Stromal cell of bone marrow (primary cell): ENCODE measurements at places on chromosomes 3 and 15.

GRCh38 chr3:66276705-66277274 lies 56.0 kb downstream of the SLC25A26 start:
- peak; percentile 52 for DNase-seq

DNA sequence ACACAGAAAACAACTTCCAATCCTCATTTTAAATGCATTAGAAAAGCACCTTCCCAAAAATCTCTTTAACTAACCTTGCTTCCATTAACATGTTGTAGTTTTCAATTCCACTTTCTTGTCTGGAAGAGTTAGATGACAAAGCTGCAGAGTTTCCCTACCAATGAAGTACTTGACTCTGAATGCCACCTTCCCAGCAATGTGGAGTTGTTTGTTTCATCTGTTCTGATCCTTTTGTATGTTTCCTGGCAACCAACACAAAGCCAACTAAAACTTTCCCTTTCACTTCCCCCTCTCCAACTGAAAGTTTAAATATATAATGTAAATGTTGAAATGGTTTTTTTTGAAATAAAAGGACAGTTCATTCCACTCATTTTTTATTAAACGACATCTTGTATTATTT lies at the start of gene WDR49:
Gene WDR49 (minus strand): TSS at position 183 of the 400 bp plus-strand sequence. CDS start 517 bp downstream, outside the sequence.
- DNase-seq, result no peak

DNA sequence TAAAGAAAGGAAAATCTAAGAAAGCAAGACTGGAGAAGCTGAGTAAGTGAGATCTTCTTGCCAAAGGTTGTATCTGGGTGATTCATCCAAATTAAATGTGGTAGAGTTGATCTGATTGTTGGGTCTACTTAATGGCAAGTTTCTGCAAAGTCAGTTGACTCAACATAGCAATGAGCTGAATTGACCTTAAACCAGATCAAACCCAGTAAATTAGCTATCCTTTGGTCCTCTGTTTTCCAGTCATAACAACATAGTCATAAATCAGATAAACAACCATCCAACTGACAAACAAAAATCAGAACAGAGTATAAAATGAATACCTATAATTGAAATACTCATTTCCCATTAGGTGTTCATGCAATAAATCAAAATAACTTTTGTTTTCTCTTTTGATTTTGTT lies 142.6 kb upstream of the CFAP20DC start:
- peak; percentile 78 for DNase-seq

DNA sequence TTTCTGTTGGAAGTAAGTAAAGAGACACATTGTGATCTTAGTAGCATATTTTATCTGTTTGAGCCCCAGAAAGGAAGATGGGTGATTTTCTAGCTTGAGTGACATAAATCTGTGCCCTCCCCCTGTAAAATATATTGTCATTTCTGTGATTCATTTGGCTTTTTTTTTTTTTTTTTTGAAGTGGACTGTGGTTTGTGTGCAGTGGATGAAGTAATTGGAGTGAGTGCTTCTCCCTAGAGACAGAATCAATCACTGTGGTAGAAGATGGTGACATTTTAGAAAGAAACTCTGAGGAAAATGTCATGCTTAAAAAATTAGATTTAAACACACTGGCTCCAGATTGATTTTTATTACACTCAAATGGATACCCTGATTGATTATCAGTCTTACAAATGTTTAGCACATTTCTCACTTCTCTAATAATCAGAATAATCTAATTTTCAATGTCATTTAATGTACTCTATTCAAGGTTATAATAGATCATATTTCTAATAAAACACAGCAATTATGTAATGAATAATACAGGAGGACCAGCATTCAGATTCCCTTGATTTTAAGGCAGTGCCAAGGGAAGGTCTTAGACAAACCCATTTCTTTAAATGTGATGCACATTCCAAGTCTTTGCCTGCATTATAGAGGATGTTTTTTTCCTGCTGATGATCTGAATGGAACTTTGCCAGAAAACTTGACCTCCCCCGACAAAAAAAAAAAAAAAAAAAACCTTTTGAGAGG lies 116.6 kb downstream of the TOP2B start:
- peak; percentile 46 for DNase-seq

DNA sequence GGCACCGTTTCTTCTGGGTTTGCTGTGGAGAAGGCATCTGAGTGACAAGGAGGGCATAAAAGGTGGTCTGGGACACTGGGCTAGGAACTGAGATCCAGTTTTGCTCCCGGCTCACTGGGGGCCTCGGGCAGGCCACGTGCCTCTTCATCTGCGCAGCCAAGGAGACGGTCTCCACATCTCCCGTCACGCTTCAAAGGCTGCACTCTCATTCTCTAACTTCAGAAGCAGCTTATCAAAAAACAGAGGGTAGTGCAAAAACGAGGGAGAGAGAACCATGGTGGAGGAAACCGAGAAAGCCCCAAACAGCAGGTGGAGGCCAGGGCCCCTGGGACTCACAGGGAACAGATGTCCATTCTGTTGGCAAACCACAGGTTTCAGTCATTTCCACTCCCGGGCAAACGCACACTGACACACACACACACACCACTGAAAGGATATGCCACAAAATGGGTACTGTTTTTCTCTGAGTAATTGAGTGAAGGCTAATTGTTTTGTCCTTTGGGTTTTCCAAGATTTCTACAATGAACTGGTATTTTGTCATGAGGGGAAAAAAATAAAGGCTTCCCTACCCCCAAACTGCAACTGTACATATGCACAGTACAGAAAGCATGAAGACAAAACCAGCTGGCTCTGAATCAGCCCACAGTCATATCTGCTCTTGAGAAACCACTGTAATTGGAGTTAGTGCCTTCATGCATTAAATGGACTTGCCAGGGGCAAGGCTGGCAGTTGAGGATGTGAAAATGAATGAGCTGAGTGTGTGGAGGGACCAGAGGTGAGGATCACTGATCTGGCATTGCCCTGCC lies 71.9 kb downstream of the MGLL start:
- peak; percentile 89 for DNase-seq

GRCh38 chr3:33380653-33381052 lies 59.6 kb downstream of the UBP1 start:
- DNase-seq, result no peak

GRCh38 chr3:105334138-105334882 lies 32.4 kb upstream of the ALCAM start:
- DNase-seq, result no peak

GRCh38 chr3:192851821-192852372 lies 65.8 kb downstream of the MB21D2 start:
- peak; percentile 62 for DNase-seq

GRCh38 chr3:180871901-180872300 lies 40.6 kb upstream of the FXR1 start:
- DNase-seq, result peak; percentile 58

- no peak for DNase-seq
Observed at GRCh38 chr3:147369661-147370123, 36.7 kb downstream of the ZIC4 start.
